ENCODE measurements at places on chromosomes 4 and X.

- no peak for DNase-seq
Observed at GRCh38 chr4:93747220-93747619, 81.3 kb upstream of the ATOH1 start.

DNA sequence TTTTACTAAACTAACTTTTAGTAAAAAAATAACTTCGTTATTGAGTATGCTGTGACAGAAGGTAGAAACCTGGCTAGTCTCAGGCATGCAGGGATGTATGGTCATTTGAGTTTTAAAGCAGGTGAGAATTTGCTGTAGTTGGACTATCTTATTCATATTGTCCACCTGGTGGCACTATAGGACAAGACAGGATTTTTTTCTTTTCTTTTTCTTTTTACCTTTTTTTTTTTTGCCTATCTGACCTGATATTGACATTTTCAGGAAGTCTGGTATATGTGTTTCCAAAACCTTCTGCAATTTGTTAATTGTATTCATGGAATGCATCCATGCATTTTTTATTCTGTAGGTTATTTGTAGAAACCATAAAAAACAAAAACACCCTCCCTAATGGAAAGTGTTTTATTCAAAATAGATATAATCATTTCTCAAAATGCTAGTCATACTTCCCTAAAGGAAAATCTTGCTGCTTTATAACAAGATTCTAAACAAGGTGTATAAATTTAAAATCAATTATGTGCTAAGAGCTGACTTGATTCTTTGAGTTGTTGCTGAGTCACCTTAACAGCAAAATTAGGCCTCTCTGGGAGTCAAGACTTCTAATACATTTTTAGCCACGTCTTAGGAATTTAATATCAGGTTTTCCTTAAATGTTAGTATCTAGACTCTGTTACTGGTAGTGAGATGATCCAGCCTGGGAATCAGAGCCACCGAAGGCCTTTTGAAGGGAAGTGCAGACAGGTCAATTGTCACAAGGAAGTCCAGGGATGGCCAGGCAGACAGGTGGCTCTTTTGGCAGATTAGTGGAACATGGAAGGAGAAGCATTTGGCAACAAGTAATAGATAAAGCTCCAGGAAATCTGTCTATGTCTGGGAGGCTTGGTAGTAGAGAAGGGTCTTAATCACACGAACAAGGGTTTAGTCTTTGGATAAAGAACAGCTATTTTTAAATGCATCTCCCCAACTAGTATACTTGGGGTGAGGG is 201.3 kb upstream of the GNPDA2 start:
- DNase-seq, result no peak

GRCh38 chr4:48361012-48361400 is 19.7 kb downstream of the SLAIN2 start:
- DNase-seq, result no peak

- no peak for DNase-seq
Observed at GRCh38 chrX:19743386-19743785, 144.0 kb downstream of the SH3KBP1 start.

GRCh38 chrX:13750204-13750603 is 15.7 kb downstream of the OFD1 start:
- DNase-seq, result peak; percentile 25

- no peak for DNase-seq
Observed at GRCh38 chr4:42357325-42357724, 40.0 kb upstream of the SHISA3 start.

DNA sequence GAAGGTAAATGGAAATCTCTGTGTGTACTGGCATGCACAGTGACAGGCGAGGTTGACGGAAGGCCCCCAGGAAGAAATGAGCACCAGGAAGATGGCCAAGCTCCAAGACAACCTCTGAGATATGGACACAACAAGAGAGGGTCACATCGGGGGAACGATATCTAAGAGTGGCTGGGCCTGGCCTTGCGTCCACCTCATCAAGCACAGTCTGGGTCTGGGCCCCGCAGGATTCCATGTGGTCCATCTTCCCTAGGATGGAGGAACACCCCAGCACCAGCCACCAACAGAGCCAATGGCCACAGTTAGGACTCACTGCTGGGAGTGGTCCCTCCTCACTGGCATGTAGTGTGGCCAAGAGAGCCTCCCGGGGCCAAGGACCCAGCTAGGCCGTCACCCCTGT is 272.6 kb upstream of the AGTR2 start:
- no peak for DNase-seq

DNA sequence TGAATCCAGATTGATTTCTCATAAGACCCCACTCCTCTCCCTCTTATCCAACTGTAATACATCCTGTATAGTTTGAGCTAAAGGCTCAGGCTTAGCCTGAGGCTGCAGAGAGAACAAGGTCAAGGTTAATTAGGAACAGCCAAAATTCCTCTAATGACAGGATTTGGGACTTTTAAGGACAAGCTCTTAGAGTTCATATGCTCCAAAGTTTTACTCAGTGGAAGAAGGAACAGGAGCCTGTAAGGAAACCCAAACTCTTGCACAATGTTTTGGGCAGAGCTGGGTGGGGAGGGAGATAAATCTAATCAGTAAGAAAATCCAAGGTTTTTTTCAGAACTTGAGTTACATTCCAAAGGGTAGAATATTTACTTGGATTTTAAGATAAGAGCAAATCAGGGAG is 238.8 kb downstream of the QDPR start:
- DNase-seq, result no peak

DNA sequence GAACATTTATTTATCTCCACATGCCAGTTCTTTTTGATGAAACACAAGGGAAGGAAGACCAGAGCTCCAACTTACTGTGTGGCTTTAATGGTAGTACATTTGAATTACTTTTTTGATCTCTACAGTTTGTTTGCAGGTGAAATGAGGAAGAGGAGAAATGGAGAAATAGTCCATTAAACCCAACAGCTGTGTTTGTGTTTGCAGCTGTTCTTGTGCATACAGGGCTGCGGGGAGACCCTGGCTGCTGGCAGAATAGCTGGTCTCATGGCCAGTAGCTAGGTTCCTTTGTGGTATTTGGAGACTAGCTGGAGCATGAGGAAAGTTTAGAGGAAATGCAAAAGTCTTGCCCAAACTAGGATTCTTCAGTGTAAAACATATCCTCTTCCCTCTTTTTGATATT is 374.8 kb downstream of the GPAT3 start:
- no peak for DNase-seq

- DNase-seq, result no peak
Observed at GRCh38 chr4:28073860-28074555, 1213.4 kb downstream of the STIM2 start.

GRCh38 chr4:75099321-75099720 is 166.4 kb downstream of the PARM1 start:
- no peak for DNase-seq

DNA sequence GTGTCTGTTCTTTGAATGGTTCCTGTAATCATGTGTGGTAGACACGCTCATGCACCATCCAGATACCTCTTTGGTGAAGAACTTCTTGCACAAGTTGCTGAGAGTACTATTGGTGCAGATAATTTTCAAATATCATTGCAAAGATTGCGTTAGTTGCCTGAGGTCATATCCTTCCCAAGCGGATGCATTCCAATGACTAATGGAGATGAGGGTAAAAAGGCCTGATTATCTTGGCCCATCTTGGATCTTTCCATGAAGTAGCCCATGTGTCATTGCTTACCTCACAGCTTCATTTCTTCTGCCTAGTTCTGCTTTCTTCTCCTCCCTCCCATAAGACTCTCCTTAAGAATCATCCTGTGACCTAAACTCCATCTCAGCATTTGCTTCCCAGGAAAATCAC is 384.9 kb upstream of the CNKSR2 start:
- no peak for DNase-seq

DNA sequence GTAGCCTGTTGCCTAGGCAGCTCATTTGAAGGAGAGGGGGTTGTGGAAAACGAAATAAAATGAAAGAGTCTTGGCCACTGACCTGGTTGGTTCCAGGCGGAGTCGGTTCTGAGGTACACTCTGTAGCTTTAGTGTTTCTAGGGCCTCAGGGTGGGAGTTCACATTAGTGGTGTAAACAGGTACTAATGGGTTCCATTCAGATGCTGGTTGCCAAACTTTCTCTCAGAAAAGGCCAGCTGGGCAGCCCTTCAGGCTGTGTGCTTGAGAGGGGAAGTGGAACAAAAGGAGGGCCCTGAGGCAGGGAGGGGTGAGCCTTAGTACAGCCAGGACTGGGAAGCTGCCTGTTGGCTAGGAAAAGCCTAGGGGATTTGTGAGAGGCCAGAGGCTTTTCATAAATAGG is 24.8 kb downstream of the NHSL2 start:
- DNase-seq, result no peak

- peak; percentile 81 for DNase-seq
Observed at GRCh38 chr4:7103607-7104365, 35.9 kb upstream of the GRPEL1 start.

DNA sequence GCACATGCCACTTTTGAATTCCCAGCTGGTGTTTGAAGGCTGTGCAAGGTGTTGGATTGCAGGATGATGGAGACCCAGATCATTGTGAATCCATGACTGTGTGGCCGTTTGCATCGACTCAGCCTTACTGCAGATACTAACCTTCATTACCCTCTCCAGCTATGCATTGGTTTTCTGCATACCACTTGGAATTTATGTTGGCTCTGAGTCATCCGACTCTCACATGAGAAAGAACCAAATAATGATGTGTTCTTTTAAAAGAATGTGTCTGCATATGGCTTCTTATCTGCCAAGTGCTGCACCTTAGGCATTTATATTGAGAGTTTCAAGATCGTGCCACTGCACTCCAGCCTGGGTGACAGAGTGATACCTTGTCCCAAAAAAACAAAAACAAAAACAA is 106.7 kb upstream of the PRKX start:
- DNase-seq, result no peak

GRCh38 chr4:183571350-183571941 is 66.6 kb downstream of the ING2 start:
- no peak for DNase-seq

DNA sequence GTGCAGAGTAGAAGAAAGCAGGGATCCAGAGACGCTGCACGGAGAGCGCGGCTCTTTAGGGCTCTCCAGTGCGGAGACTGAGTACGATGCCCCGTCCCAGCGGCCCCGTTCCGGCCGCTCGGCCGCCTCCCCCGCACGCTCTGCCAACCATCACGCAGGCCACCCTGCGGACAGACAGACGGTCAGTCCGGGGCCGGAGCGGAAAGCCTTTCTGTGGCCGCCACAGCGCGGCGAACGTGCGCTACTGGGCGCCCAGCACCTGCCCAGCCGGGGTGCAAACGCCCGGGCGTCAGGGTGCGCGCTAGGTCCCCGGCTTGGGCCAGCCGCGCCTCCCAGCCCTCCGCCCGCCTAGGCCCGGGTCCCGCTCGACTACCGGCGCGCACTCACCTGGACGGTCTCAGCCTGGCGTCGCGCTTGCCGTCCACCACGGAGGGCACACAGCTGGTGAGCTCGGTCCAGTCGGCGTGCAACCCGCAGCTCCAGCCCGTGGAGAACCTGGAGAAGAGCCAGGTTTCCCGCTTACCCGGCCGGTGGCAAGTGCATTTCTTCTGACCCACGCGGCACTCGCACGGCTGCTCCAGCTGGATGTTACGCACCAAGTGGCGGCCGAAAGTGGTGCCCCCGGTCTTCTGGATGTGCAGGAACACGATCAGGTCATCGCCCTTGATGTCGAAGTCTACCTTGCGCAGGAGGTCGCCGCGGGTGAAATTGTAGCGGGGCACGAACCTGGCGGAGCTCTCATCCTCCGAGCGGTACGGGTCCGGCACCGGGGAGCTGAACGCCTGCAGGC is 1.8 kb downstream of the HS6ST2 start:
- DNase-seq, result no peak

GRCh38 chr4:41426539-41426938 is 111.4 kb upstream of the LIMCH1 start:
- DNase-seq, result no peak

DNA sequence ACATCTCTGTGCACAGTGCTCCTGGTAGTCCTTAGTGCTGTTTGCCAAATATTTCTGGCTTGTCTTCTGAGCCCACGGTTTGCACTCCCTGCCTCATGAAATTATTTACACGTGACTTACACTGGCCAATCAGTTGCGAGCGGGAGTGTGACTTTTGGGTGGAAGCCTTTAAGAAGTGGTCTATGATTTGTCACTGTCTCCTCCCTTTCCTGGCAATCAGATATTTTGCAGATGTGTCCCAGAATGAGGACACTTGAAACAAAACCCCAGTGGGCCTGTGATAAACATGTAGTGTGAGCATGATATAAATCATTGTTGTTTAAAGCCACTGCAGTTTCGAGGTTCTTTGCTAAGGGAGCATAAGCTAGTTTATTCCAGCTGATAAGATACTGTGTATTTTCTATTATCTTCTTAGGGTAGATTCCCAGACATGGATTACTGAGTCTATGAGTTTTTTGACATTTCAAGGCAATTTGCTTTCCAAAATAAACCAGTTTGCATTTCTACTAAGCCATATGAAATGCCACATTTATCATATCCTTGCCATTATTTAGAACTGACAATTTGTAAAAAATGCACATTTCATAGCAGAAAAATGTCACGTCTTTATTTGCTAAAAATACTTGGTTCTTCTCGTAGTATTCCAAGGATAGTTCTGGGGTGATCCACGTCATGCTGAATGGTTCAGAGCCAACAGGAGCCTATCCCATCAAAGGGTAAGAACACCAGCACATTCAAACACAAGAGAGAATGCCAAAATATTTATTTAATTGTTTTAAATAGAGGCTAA is 12.0 kb downstream of the BST1 start:
- no peak for DNase-seq
